H9 (cell line): ENCODE measurements at places on chromosomes 7 and 10. TPM values are rescaled to one million over a fixed set of nuclear protein-coding genes. Genes with fewer than 3 reads are reported as not detected.
A peak's percentile ranks its signal among the peaks of the same experiment; 100 is the strongest.

Gene JAKMIP3
- total RNA-seq, result 0.50 and 0.55 TPM in 2 replicates

Gene ATOH7
- 0.20 and 0.29 TPM in 2 replicates for total RNA-seq

DNA sequence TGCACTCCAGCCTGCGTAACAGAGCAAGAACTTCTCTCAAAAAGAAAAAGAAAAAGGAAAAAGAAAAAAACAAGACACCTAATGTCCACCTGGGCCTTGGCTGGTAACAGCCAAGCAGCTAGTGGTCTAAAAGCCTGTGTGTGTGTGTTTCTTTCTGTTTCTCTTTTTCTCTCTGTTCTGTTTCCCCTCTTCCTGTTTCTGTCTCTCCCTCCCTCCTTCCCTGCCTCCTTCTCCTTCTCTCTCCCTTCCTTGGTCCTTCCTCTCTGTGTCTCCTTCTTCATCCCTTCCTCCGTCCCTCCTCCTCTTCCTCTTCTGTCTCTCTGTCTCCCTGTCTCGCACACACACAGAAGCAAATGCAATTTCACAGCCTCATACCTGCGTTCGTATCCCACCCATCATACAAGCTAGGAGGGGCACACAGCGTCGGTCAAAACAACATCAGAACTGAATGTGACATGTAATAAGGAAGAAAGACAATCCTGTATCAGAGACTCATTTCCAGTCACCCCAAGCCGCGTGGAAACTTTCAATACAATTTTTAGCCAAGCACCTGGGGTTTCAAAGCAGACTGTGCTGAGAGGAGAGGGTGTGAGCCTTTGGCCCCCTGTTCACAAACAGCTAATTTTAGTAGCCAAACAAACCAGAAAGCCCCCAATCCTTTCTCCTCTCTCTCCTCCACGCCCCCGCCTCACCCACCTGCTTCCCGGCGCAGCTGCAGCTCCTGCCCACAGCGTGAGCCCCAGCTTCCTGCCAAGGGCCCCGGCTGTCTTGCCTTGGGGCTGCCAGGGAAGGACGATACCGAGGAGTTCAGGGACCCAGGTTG, 50.2 kb upstream of the GNA12 start:
- no peak overlapping the region for H3K4me3 ChIP-seq
- no peak overlapping the region for H3K27ac ChIP-seq
- no peaks in the 10 kb centered on the region for H3K36me3 ChIP-seq
- no peak for DNase-seq

- H3K4me3 ChIP-seq, result no peak overlapping the region
- no peak for DNase-seq
- H3K27ac ChIP-seq, result no peak overlapping the region
- H3K4me1 ChIP-seq, result peaks cover 4% of the 10 kb centered on the region
Observed at GRCh38 chr7:50780436-50780835, 2.3 kb downstream of the GRB10 start.

DNA sequence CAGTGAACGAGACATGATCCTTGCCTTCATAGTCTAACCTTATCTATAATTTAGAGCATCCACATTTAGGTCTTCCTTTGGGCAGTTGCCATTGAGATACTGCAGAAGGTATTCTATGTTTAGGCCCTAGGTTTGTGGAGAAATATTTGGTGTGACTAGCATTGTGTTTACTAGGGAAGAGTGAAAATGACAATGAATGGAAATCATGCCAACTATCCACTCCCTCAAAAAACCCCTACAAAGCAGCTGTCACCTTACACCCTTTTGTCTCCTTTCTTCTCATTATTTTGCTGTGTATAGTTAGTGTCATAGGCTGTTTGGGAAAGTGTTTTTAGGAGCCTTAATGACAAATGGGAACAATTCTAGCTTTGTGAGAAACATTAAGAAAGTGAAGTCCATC, 3.2 kb downstream of the CCNJ start:
- H3K4me3 ChIP-seq, result no peak overlapping the region
- peaks cover 44% of the 10 kb centered on the region for H3K36me3 ChIP-seq
- no peaks in the 10 kb centered on the region; the same call in 1 of the 2 replicates for H3K27me3 ChIP-seq
- DNase-seq, result no peak

- no peaks in the 10 kb centered on the region for H3K27me3 ChIP-seq
- H3K4me3 ChIP-seq, result no peak overlapping the region
- no peaks in the 10 kb centered on the region for H3K4me1 ChIP-seq
Observed at GRCh38 chr10:18429335-18429734, 222.1 kb downstream of the NSUN6 start.

DNA sequence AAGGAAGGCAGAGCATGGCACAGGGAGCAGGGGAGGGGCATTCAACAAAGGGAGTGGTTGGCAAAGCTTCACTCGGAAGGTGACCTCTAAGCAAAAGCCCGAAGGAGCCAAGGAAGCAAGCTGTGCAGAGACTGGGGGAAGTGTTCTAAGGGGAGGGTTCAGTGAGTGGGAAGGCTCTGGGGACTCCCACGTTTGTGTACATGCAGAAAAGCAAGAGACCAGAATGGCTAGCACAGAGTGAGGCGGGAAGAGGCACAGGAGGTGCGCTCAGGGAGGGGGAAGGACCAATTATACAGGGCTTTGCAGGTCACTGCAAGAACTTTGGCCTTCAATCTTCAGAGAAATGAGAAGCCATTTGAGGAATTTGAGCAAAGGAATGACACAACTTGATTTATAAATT, 7.4 kb downstream of the ARHGAP21 start:
- no peaks in the 10 kb centered on the region for H3K36me3 ChIP-seq
- peaks cover 4% of the 10 kb centered on the region; the same call in 1 of the 2 replicates for H3K27me3 ChIP-seq
- H3K4me3 ChIP-seq, result no peak overlapping the region
- DNase-seq, result no peak

DNA sequence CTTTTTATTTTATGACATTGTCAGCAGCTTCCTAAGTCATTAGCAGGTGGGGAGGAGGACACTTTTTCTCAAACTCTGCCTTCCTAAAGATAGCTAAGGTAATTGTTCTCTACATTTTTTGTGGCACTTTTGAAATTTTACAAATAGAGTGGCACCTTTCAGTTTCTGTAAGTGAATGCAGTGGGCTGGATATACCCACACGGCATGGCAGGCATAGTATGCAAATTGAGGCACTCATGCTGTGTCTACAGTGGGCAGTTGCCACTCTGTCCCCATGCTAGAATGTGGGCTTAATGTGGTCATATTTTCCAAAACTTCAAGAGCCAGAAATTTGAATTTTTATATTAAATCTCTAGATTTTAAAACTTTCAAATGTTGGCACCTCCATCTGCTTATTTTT, 12.8 kb upstream of the SH3PXD2A start:
- no peak for DNase-seq
- peaks cover 1% of the 10 kb centered on the region; the same call in 1 of the 3 replicates for H3K36me3 ChIP-seq

DNA sequence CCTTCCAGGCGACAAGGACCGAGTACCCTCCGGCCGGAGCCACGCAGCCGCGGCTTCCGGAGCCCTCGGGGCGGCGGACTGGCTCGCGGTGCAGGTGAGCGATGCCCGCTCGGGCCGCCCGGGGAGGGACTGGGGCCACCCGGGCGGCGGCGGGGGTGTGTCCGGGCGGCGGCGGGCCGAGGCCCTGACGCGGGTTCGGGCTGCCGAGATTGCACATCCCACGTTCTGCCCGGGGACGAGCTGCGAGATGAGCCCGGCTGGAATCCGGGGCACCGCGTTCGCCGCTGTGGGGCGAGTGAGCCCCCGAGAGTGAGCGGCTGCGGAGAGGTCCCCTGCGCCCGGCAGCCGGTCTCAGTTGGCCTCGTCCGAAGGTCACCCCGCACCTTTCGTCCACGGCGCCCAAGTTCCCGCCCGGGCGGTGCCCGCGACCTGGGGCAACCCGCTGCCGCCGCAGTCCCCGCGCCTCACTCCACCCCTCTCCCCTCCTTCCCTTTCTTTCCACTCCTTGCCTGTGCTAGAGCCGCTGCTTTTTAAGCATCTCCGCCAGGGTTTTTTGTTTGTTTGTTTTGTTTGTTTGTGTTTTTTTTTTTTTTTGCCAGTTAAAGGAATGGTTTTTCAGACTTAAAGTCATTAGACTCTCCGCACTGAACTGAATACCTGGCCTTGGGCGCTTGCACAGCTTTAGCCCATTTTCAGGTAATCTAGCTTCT, 515 bp downstream of the RALA start:
- no peak overlapping the region for H3K27ac ChIP-seq
- H3K4me1 ChIP-seq, result peaks cover 2% of the 10 kb centered on the region; the same call in 1 of the 2 replicates
- DNase-seq, result no peak
- H3K4me3 ChIP-seq, result peak overlapping the region; percentile 93
- no peaks in the 10 kb centered on the region; the same call in 2 of the 3 replicates for H3K36me3 ChIP-seq
- no peaks in the 10 kb centered on the region for H3K27me3 ChIP-seq
